Aorta (tissue), 5 donors: ENCODE measurements at places on chromosomes 4 and X.

- DNase-seq = no peak
Measured at GRCh38 chr4:21139327-21139726, 439.1 kb downstream of the PACRGL start.

GRCh38 chrX:15497865-15498264 lies 2.7 kb upstream of the BMX start:
- DNase-seq = no peak

GRCh38 chr4:76053730-76054129 lies 17.9 kb upstream of the CXCL11 start:
- DNase-seq = no peak

DNA sequence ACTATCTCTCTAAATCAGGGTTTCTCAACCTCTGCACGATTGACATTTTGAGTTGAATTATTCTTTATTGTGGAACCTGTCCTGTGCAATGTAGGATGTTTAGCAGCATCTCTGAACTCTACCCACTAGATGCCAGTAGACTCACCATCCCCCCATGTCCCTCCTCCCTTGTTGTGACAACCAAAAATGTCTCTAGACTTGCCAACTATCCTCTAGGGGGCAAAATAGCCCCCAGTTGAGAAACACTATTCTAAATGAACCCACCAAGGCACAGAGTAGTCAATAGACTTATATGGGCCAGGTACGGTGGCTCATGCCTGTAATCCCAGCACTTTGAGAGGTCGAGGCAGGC lies 49.1 kb upstream of the GAB1 start:
- no peak for DNase-seq

- peak; percentile 59 for DNase-seq
Measured at GRCh38 chr4:8840006-8840793, 31.4 kb downstream of the HMX1 start.

DNA sequence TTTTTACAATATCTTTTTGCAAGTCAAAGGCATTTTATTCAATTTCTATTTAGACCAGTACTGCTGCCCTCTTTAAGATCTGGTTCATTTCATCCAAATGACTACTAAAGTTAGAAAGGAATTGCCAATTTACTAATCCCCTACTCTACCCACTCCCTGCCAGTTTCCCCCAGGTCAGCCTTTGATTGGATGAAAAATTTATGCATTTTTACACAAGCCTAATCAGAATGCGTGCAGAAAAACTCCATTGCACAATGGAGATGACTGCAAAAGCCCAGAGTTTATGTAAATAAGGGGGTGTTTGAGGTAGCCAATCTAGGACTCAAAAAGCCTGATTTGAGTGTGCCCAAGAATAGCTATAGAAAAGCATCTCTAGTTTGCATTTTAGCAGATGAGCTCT lies 310.6 kb downstream of the PABPC4L start:
- no peak for DNase-seq

GRCh38 chr4:118773429-118773792 lies 62.5 kb downstream of the SEC24D start:
- DNase-seq = no peak

DNA sequence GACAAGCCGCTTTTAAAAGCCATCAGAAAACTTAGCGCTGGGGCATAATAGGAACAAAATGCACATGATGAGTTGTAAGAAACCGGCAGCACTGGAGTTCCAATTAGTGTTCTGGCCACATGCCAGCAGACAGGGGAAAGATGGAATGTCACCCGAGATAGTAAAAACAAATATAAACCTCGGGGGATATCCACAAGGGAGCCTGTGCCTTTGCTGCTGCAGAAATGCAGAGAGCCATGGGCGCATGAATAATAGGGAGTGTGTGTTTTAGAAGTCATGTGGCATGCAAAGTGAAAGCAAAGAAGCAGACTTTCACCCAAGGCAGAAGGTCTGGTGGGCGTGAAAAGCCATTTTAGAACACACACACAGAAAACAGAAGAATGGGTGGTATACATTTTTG lies 19.1 kb downstream of the GPRASP3 start:
- no peak for DNase-seq

DNA sequence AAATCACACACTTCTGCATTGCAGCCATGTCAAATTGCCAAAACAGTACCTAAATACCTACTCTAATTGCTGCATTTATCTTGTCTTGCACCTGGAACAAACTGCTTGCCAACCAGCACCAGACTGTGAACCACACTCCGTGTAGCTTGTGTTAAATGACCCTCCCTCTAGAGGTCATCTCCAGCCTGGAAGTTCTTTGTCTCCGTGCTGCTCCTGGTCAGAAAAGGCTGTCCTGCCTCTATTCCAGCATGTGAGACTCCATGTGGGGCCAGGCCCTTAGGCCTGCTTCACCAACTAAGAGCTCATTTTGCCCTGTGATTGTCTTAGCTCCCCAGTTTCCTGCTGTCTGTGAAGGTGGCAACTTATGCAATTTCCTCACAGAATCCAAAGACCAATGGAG lies 28.3 kb downstream of the CNGA2 start:
- no peak for DNase-seq

- no peak for DNase-seq
Measured at GRCh38 chr4:186999686-187000085, 276.0 kb upstream of the FAT1 start.

- no peak for DNase-seq
Measured at GRCh38 chrX:72685018-72685417, 29.1 kb downstream of the PHKA1 start.

DNA sequence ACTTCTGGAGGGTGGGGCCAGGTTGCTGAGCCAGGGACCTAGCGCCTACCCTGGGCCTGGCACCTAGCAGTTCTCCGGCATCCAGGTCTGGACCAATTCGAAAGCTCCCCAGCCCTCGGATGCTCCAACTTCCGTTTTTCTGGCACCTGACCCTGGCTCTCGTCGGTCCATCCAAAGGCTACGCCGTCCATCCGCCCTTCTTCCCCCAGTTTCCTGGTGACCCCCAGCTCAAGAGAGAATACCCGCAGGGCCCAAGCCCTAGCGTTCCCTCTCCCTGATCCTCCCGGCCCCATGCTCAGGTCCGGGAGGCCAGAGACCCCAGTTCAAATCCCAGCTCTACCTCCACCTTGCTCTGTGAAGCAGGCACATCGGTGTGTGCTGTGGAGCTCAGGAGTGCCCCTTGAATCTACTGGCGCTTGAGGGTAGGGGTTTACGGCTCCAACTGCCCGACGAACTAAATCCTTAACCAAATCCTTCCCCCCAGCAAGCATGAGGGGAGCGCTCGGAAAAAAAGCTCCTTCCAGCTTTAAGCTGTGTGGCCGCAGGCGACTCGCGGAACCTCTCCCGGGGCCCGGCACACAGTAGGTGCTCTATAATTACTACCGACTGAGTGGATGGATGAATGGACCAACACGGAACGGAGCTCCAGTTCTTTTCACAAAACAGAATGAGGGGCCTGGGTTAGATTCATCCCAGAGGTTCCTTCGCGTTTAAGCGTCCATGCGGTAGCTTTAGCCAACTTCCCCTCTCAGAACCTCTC lies 1.1 kb downstream of the CRMP1 start:
- DNase-seq = no peak

DNA sequence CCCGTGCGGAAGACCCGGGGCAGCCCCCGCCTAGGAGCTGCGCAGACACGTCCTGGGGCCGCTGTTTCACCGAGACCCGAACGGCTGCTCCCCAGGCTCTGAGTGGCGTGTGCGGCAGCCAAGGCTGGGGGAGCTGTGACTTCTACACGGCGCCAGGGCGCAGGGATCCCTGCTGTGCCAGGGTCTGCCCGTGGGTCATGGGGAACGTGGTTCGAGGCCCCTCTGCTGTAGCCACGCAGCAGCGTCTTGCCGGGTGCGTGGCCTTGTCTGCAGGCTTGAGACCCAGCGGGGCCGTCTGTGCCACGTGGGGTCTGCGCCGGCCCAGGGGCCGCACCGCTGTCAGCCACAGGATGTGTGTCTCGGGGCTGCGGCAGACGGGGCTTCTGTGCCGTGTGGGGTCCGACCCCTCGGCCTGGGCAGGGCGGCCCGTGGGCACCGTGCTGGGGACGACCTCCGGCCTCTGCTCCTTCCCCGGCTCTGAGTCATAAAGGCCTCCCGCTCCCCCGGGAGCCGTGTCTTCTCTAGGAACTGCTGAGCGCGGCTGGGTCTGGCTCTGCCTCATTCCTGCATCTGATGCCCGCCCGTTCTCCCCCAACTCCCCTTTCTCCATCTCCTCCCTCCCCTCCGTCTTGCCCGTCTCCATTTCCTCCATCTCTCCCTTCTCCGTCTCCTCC lies 12.7 kb upstream of the GTPBP6 start:
- DNase-seq = peak; percentile 83

DNA sequence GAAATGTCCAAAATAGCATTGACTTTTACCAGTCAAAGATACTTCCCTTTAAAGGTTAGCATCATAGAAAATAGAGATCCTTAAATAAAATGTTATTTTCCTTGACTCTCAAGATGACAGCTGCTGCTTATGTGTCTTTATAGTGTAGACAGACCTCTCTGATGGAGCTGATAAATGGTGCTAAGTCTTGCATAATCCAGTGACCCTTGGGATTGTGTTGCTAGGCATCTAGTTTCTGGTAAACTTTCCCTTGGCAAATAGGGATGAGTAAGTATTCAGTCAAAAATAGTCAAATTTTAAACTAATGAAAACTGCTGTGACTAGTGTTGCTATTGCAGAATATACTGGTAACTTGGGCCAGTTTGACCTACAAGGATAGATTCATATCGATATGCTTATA lies 53.6 kb downstream of the MBNL3 start:
- DNase-seq = no peak

DNA sequence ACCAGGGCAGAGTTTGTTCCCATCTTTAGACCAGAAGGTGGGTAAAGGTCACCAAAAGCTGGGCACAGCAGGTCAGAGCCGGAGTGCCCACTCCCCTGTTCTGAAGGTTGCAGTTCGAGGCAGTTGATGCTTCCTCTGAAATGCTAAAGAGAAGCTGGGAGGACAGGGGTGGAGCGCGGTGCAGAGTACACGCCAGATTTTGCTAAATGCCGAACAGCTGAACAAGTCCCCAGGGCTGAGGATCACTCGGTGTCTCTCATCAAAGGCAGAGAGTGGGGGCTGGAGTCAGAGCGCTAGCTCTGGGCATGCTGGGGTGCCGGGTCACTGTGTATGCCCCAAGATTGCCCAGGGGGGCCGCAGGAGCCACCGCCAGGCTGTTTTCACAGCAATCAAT lies 197.0 kb downstream of the BCOR start:
- DNase-seq = no peak

- DNase-seq = peak; percentile 32
Measured at GRCh38 chr4:2060611-2061185, 1.6 kb downstream of the NAT8L start.

DNA sequence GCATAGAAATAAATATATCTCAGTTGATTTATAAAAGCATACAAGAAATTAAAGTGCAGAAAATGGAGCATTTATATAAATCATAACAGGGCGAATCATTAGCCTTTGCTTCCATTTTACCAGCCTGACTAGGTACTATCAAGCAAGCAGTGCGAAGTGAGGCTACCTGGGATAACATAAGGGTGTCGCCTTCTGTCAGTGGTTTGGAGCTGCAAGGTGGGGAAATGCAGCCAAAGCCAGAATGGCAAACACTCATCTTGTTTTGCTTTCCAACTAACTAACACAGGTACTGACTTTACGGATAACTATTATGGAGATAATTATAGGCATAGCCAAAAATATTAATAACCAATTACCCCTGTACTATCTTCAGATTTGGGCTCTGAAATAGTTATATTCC lies 1459.8 kb downstream of the RAPGEF2 start:
- no peak for DNase-seq

DNA sequence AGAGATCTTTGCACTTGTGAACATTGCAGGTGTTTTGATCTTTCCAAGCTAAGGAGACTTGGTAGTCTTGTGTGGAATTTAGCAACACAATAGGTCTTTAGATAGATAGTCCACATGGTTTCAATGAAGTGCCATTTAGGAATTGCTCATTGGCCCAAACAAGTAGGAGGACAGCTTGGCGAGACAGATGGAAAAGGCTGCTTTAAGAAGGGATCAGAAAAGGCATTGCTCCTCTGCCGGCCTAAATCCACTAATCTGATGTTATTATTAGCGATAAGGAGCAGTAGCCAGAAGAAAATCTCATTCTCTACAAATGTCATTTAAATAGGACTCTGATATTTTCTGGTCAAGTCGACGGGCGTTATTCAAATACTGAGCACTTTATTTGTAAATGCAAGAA lies 99.7 kb downstream of the AFF2 start:
- DNase-seq = no peak

GRCh38 chrX:22742174-22742573 lies 257.6 kb upstream of the DDX53 start:
- no peak for DNase-seq

DNA sequence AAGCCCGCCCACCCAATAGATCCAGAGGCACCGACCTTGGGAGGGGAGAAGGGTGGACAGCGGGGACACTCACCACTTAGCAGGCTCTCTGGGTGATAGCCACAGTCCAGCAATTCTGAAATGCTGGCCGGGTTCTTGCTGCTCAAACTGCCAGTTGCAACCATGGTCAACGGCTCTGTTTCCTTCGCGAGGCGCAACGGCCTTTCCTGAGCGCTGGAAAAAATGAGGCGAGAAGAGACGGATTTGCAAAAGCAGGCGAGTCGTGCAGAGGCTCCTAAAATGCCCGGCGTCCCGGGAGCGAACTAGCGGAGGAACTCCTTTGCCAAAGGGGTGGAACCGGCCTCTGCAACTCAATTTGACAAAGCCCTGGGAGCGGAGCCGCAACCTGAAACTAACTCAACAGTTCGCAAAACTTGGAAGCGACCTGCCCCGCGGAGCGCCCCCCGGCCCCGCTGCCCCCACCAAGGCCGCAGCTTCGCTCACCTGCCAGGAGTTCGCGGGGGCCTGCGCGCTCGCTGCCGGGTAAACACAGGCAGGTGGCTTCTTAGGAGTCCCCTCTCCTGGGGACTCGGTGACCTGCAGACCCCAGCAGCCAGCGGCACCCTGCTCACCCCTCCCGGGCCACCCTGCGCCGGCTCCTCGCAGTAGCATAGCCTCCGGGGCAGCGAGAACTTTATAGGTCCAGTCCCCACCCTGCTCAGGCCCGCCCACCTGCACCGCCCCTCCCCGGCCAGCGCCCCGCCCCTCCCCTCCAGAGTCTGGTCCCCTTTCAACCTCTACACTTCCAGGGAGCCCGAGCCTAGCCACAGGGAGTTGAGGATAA lies at the start of gene DDIT4L:
TSS of gene DDIT4L (minus strand) at position 649 of the 823 bp plus-strand sequence. CDS start at position 164, 485 bp downstream.
- peak; percentile 59 for DNase-seq

GRCh38 chr4:168390041-168390440 lies 71.5 kb upstream of the DDX60 start:
- DNase-seq = no peak

- DNase-seq = no peak
Measured at GRCh38 chrX:150257353-150258175, 105.6 kb upstream of the MAMLD1 start.

DNA sequence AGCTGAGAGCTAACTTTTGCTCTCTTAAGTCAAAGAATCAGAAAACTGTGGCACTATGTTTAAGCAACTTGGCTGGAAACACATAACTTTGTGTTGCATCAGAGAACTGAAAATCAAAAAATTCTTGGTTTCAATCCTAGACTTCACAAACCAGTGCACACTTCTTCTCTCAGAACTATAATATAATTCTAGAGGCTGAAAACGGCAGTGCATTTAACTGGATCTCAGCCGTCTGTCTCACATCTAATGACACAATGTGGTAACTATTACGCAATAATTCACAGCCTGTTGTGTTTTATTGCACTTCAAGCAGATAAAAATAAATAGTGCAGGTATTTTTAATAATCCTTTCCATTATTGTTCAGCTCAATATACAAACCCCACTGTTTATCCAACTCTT lies 260.6 kb upstream of the DIAPH2 start:
- DNase-seq = no peak

GRCh38 chrX:69264158-69264581 lies 98.9 kb upstream of the PJA1 start:
- DNase-seq = peak; percentile 2
